NCI-H2081 (cell line): ENCODE measurements at places on chromosomes 5 and 9.

GRCh38 chr5:111234125-111234524, 9.9 kb downstream of the CAMK4 start:
- no peak for DNase-seq

DNA sequence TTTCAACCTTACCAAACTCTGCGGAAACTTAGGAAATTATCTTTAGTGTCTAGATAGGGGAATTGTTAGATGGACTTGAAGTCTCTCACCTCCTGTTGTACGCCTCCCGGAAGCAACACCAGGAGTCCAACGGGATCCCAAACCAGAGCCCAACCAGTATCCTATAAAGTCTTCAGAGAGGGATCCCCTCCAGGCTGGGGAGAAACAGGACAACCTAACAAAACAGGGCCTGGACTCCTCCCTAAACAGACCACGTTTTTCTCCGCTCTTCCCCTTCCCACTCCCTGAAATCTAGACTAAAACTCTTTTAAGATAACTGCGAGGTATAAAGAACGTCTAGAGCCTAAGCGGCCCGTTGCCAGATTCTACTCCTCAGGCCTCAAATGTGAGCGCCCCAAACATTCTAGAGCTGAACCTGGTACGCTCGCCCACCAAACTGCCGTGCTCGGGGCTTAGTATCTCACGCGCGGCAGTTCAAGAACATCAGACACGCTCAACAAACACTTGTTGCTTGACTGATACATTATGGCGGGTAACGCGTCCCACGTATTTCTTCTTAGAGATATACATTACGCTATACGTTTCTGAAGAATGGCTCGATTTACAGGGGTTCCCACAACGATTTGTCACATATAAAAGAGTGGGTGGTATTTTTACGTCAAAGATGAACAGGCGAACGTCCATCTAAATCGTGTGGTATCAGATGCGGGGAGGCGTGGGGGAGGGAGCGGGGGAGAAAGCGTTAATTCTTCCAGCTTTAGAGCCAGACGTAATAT, 663 bp upstream of the SMIM27 start:
- peak; percentile 58 for DNase-seq

GRCh38 chr5:50406877-50407276, 34.2 kb downstream of the EMB start:
- DNase-seq: no peak

- peak; percentile 82 for DNase-seq
Observed at GRCh38 chr5:8634219-8634618, 765.3 kb downstream of the MTRR start.

DNA sequence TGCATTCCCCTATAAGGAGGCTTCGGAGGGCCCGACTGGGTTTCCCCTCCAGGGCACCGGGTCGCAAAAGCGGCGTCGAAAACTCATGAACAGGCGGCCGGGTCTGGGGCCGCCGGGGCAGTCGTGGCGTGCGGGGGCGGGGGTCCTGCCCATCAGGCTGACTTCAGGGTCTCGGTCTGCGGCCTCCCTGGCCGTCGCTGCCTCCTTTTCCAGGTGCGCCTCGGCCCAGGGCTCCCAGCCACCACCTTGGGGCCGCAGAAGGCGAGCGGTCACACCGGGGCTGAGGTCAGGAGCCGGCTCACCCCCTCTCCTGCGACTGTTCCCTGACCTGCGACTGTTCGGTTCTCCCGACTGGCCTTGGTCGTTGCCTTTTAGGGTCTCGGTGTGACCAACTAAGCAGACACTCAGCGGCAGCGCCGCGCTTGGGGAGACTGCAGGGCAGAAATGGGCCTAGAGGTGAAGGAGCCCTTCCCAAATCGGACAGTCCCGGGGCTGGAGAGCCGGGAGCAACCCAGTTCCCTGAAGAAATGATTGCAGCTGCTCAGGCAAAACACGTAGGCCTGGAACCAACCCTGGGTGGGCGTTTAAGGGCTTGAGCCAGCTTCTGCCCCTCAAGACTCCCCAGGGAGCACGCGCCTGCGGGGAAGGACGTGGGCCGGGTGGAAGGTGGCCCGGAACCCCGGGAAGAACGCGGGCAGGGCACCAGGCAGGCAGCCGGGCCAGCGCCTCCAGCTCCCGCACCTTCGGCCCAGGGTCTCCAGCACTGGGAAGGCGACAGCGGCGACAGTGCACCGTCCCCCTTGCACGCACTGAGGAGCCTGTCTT, 11.2 kb downstream of the IRX2 start:
- DNase-seq: no peak

DNA sequence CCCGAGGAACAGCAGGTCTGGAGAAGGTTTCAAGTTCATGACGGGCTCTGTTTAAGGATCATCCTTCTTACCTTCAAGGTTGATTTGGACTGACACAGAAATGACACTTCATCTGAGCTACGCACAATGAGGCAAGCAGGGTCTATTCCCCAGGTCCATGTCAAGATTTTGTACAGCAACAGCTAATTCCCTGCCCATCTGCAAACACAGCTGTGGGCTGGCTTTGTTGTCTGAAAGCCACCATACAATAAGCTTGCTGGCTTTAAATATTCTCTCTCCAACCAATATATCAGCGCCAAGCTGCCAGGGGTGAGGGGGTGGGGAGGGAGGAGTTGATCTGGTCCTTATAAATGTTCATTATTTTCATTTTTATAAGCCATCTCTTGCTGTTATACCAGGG, 92.0 kb downstream of the OTULIN start:
- DNase-seq: peak; percentile 43

DNA sequence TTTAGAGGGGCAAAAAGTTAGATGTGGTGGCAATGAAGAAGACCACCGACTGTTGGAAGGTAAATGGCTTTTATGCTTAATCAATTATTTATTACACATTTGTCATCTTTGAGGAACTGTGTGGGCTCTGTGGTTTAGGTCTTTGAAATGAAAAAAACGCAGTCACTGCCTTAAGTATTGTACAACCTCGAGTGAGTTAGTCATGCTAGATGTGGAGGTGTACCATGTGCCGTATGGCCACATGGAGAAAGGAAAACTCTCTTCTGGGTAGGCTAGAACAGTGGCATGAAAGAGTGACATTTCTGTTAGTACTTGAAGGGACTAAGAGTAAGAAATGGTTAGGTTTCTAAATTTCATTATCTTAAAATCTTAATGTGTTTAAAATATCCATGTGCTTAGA, 166.1 kb downstream of the HACD4 start:
- no peak for DNase-seq

GRCh38 chr5:1386274-1386717, 41.4 kb upstream of the CLPTM1L start:
- peak; percentile 68 for DNase-seq

DNA sequence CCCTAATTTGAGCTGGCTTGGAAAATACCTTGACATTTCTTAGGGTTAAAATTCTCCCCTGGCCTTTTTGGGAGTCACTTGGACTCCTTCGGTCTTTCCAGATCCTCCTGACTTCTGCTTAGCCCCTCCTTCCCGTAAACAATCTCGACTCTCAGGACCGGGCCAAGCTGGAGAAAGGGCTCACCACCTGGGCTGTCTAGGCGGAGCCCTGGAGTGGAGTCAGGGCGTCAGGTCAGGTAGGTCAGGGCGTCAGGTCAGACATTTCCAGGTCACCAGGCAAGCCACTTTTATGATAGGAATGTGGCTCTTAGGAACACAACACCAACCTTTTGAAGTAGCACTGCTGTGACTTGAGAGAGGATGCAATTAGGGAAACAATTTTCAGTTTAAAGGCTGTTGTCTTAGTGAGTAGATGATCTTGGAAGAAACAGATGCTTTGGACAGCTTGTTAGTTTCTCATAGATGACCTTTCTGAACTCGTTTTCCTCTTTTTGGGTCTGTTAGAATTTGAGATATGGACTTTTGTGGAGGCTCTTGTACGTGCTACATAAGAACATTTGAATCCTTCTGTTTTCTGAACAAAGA, 12.8 kb downstream of the OSTF1 start:
- no peak for DNase-seq

DNA sequence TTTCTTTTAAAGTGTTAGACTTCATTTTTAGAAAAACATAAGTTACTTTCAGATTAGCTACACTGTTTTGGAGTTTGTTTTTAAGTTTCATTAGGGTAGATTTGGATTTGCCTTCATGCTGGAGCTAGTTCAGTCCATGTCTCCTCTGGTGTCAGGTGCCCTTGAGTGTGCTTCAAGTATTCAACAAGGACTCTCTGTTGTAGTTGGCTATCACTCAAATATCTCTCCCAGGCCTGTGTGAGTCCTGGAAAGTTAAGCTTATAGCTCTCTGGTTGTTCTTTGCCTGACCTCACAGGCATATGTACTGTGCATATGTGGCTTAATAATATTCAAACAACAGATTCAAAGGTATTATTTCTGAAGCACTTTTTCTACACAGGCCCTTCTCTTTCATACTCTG, 45.4 kb downstream of the PTBP3 start:
- no peak for DNase-seq

GRCh38 chr5:77637170-77637997, 1.1 kb downstream of the OTP start:
- no peak for DNase-seq

DNA sequence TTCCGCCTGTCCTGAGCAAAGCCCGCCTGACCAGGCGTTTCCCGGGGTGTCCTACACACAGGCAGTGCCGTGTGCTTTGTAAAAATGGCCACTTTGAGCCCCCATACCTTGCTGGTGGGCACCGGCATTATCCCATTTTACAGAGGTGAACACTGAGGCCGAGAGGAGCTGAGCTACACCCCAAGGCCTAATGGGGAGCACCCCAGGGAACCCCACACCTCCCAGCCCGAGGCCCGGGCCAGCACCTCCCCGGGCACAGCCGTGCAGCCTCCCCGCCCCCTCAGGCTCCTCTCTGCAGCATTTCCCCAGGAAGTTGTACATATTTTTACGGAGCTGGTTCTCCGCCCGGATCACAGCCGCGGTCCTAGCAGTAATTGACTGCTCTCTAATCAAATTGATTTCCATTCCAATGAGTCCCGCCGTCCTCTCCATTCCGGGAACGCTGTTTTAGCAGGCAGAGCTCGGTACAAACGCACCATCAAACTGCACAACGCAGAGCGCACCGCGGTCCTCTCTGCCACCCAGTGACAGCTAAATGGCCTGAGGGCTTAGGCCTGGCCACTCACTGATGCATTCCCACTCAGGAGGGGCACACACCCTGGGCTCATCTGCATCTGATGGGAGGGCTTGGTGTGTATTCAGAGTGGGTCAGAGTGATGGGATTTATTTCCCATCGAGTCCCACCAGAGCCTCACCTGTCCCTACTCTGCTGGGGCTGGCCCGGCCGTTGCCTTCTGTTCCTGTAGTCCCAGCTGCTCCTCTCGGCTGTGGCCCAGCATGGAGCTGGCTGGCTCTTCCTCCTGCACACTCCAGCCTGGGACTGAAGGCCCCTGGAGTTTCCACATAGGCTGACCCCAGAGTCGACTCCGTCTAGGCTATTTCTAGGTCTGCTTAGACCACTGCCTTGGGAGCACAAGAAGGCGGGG, 36.2 kb upstream of the UBAC1 start:
- DNase-seq: no peak

GRCh38 chr5:82642313-82642712, 364.2 kb upstream of the RPS23 start:
- DNase-seq: no peak

DNA sequence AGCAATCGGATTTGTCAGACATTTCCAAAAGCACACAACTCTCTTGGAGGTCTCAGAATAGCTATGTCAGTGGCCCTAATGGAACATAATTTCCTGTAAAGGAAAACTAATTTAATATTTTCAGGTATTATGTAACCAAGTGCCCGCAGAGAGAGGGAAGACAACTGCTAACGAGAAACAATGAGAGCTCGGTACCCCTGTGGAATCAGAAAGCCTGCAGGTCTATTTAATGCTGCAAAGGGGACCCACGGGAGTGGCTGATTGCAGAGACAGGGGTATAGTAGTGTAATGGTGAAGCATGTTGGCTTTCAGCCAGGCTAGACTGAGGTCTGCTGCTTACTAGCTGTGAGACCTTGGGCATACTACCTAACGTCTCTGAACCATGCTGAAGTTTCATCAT, 508.1 kb upstream of the BRINP1 start:
- DNase-seq: no peak

DNA sequence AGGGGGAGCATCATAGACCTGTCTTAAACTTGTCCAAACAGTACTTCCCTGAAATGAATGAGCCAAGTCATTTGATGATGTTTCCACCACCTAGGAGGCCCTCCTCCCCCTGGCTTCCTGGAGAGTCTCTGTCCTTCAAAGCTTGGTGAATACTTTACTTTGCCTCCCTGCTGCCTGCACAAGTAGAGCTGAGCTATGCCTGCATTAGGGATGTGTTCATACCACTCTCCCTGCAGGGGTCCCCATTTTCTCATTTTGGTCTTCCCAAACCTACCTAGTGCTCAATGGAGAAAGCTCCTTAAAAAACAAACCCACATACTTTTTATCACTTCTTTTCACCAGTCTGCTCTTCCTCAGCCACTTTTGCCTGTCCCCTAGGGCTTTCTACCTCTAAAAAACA, 7.7 kb downstream of the CCNI2 start:
- DNase-seq: no peak

GRCh38 chr5:32542216-32543059, 42.9 kb upstream of the SUB1 start:
- DNase-seq: no peak
